ENCODE measurements at places on chromosomes 11 and 22. TPM values are rescaled to one million over a fixed set of nuclear protein-coding genes. Genes with fewer than 3 reads are reported as not detected.

DNA sequence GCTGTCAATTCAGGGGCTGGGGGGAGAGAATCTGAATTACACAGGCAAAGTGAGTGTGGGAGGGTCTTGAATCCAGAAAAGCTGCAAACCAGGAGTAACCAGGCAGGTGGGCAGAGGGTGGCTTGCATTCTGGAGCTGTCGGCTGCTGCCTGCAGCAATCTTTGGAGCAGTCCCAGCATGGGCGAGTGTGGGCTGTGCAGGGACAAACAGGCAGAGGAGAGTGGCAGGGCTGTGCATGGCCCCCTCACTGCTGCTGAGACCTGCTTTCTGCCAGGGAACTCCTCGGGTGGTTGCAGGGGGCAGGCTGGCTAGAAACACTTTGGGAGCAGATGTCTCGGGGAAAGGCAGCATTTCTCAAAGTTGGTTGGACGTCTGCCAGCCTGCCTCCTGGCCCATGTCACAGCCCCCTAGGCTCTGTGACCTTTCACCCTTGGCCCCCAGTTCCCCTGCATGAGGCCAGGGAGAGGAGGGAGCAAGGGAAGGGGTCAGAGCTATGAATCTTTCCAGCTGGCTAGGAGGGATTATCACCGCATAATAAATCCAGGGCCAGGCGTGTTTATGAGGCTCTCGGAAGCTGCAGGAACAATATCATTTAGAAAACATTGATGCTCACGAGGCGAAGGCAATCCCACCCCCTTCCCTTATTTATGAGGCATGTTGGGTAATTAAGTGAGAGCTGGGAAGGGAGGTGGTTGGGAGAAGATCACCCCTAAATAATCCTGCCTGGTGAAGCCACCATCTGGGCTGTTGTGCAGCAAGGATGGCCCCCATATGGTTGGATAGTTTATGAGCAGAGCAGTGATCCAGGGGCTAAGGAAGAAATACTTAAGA, 212.3 kb upstream of the NCAM1 start:
- no peak for DNase-seq

- peak; percentile 38 for DNase-seq
Observed at GRCh38 chr11:2713094-2713493, 13.3 kb upstream of the KCNQ1OT1 start.

Gene CCDC188
- total RNA-seq, result 0.38 TPM

Gene GAL3ST1
- total RNA-seq, result 0.80 TPM

DNA sequence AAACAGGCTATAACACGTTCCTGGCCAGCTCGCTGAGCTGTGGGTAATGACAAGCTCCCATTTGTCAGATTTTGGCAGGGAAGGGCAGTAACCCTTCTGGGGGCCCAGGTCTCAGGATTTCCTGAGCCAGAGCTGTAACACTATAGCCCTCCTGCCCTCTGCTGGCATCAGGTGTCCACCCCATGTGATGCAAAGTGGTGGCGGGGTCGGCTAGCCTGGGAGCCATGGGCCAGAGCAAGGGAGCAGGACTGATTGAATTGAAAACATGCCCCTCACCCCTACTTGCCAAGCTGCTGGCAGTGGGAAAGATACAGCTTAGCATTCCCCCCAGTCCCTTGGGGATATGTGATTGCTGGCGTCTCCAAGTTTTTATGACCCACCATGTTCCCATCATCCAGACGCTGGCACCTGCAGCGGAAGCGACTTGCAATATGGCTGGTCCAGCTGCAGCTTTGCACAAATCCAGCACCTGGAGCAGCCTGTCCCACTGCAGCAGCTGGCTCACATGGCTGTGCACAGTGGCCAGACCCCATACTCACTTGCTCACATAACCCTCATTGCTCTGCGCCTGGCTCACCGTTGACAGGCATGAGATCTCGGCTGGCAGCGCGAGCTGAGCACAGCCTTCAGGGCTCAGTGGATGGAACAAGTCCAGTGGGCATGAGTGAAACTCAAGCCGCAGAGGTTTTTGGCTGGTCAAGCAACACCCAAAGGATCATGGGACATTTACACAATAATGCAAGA, 1147.8 kb downstream of the JRKL start:
- no peak for DNase-seq

Gene TRIM29
- 0.24 TPM for total RNA-seq

GRCh38 chr22:35039625-35040024, 26.3 kb upstream of the ISX start:
- DNase-seq, result no peak

DNA sequence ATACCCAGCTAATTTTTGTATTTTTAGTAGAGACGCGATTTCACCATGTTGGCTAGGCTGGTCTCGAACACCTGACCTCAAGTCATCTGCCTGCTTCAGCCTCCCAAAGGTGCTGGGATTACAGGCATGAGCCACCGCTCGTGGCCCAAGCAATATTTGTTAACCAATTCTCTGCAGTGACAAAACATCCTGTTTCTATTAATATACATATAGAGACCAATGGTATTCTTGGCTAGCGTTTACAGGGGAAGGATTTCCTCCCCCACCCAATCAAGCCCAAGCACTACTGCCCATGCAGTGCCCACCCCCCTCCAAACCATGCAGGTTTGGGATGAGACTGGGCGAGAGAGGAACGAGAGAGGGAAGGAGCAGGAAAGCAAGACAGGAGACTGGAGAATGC, 53.1 kb downstream of the APOL3 start:
- DNase-seq, result no peak

All from psoas muscle (tissue), 8 donors.